ENCODE measurements at places on chromosomes 6 and 20. TPM values are rescaled to one million over a fixed set of nuclear protein-coding genes. Genes with fewer than 3 reads are reported as not detected.
A peak's percentile ranks its signal among the peaks of the same experiment; 100 is the strongest.

SEL1L2 gene
- not detected for total RNA-seq

PPIL6 gene
- total RNA-seq, result 8.8 TPM

UBD gene
- not detected for total RNA-seq

SIRPB1 gene
- total RNA-seq, result not detected

DZANK1 gene
- 0.40 TPM for total RNA-seq

APOBEC2 gene
- not detected for total RNA-seq

BHLHE23 gene
- not detected for total RNA-seq

FOXP4 gene
- not detected for total RNA-seq

GINS1 gene
- total RNA-seq, result 12.7 TPM

CLDN20 gene
- not detected for total RNA-seq

PRL gene
- total RNA-seq, result not detected

OOEP gene
- total RNA-seq, result not detected

PTCRA gene
- total RNA-seq, result not detected

FNDC1 gene
- 0.05 TPM for total RNA-seq

SYTL3 gene
- total RNA-seq, result 7.7 TPM

CRISP2 gene
- not detected for total RNA-seq

DNA sequence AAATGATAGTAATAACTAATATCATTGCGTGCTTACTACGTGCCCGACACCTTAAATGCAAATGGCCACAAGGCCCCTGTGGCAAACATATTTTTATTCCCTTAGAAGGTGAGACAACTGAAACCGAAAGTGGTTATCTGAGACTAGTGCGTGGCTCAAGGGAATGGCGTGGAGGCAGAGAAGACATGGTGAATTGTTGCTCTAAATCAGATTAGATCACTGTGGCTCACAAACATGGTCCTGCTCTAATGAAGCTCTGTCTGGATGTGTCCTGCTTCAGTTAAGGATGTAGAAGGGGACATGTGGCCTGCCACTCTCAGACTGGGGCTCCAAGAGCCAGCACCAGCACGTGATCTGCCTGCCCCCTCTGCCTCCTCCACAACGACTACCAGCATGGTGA, 124.2 kb upstream of the GMDS start:
- DNase-seq, result no peak

GRCh38 chr20:326645-327185, 1.4 kb downstream of the SOX12 start:
- peak; percentile 46 for DNase-seq

DNA sequence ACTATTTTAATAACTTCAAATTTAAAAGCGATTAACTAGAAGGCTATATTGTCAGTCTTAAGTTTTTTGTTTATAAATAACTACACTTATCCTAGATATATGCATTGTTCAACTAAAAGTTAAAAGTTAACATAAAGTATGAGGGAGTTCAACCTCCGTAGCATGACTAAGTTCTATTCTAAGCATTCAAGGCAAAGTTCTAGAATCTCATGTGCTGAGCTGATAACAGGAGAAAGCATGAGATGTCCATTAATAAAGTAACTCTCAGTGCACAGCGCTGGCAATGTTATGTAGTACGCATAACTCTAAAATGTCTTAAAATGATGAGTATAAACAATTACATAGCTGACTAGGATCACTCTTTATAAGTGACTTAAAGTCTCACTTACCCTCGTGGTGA, 264.8 kb downstream of the RNGTT start:
- DNase-seq, result no peak

DNA sequence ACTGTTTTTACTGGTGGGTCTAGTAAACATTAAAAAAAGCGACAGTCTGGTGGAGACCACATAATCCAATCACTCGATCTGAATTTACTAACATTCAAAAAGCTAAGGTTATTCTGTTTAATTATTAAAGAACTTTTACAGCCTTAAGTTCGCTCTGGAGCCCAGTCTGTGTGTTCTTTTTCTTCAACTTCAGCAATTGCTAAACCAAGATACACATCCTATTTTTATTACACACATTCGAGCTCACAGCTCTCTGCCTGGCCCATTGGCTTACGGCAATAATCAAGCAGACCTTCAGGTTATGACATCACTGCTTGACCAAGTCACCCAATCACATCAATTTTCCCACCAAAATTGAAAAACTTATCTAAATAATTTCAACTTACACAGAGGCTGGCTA, 57.4 kb upstream of the PRSS16 start:
- no peak for DNase-seq

DNA sequence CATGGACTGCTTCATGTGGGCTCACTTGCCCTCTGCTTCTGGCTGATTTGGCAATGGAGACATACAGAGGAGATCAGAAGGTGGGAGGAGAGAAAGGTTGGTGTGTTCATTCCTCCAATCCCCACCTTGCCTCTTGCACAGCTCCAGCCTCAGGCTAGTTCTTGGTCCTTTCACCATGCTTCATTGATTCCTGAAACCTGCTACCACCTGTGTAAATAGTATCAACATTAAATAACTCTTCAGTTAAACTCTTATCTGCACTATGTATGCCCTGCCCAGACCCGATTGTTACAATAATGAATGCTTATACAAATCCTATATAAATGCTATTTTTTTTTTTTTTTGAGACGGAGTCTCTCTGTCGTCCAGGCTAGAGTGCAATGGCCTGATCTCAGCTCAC, 174.5 kb downstream of the CD83 start:
- DNase-seq, result no peak

DNA sequence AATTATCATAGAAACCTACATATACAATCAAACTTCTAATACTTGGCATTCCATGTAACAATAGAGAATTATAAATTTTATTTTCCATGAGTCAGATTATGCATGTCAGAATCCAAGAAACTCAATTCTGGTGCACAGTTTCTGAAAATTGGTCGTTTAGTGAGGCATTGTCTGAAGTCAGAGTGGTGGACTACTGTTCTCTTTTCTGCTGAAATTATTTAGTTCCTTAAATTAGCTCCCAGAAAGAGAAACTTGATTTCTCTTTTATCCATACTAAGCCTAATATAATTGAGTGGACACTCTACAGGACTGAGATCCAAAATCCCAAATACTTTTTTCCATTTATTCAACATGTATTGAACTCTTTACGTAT, 265.5 kb downstream of the ALDH8A1 start:
- no peak for DNase-seq

DNA sequence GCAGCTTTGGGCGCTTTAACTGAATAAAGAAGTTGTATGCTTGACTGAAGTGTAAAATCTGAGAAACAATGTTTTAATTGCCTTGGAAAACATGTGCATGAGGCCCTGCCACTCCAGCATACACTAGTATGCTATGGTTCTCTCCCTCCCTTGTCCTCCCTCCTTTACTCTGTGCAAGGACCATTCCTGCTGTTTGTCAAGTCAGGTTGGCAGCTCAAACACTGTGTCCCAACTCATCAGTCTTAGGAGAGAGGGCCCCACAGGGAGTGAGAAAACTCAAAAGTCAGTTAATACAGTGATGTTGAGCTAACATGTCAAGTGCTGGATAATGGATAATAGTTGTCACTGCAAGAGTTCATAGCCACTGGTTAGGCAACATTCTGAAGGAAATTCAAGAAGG, 543.6 kb downstream of the GRIK2 start:
- no peak for DNase-seq

GRCh38 chr20:36929691-36930090, 21.8 kb downstream of the SAMHD1 start:
- DNase-seq, result no peak

GRCh38 chr6:6870921-6871320, 236.8 kb upstream of the RREB1 start:
- no peak for DNase-seq

- no peak for DNase-seq
These were observed 55.2 kb downstream of the TIAM2 start for GRCh38 chr6:155050311-155050710.

- DNase-seq, result no peak
These were observed 69.6 kb upstream of the VGLL2 start for GRCh38 chr6:117195728-117196127.

DNA sequence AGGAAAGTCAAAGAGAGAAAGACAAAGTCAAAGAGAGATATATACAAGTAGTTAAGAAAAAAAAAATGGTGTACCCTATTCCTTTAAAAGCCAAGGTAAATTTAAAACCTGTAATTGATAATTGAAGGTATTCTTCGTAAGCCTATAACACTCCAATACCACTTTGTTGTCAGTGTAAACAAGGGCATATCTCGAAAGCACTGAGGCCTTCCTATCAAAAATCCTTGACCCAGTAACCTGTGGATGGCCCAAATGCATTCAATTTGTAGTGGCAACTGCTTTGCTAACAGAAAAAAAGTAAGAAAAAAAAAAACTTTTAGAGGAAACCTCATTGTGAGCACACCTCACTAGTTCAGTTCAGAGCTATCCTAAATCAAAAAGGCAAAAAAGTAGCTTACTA, 39.3 kb upstream of the SAMD3 start:
- no peak for DNase-seq

DNA sequence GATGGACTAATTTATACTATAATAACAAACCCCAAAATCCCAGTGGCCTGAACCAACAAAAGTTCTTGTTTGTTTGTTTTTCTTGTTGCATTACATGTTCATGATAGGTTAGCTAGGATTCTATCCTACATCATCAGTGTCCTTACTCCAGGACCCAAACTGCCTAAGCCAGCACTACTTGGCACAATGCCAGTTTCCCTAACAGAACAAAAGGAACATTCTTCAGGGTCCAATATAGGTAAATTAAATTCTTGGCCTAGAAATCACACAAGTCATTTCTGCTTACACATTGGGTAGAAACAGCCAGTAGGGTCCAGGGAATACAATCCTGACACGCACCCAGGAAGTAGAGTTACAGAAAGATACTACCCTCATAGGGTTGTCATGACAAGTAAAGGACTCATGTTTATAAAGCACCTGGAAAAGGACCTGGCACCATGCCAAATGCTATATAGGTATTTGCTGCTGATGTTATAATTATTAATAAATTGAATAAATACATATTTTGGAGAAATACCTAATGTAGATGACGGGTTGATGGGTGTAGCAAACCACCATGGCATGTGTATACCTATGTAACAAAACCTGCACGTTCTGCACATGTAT, 38.8 kb downstream of the RCAN2 start:
- DNase-seq, result no peak

DNA sequence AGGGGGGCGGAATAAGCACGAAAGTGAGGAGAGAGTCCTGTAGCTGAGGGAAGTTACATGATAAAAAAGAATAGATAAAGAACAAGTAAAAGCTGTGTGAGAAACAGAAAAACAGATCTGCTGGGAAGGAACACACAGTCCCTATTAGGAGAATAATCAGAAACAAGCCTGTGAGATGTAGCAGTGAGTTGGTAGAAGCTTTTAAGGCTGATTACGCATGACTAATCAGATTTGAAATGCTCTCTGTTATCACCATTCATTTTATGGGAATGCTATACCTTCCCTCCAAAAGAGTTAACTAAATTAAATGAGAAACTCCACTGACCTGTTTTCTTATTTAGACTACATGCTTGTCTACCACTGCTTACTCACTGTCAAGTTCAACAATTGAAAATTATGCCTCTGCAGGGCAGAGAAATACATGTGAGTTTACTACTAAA, 15.8 kb downstream of the REPS1 start:
- no peak for DNase-seq

DNA sequence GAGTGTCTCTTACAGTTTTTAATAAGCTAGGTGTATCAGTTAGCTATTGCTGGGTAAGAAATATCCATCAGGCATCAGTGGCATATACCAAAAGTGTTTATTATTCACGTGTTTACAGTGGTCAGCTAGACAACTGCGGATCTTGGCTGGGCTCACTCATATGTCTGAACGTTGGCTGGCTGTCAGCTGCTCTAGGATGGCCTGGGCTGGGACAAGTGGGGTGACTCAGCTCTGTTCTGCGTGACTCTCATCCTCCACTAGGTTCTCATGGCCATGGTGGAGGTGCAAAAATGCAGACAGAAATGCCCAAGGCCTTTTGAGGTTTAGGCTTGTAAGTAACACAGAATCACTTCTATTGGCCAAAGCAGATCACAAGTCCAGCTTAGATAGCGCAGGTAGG, 22.0 kb downstream of the ZNF341 start:
- peak; percentile 41 for DNase-seq

GRCh38 chr6:45966797-45967196, 48.9 kb downstream of the CLIC5 start:
- DNase-seq, result no peak

GRCh38 chr6:128242765-128243403, 277.5 kb downstream of the PTPRK start:
- DNase-seq, result no peak

GRCh38 chr6:169640351-169640852, 61.4 kb downstream of the WDR27 start:
- no peak for DNase-seq

- DNase-seq, result peak; percentile 72
These were observed 235.7 kb upstream of the ZNF217 start for GRCh38 chr20:53829255-53829723.

DNA sequence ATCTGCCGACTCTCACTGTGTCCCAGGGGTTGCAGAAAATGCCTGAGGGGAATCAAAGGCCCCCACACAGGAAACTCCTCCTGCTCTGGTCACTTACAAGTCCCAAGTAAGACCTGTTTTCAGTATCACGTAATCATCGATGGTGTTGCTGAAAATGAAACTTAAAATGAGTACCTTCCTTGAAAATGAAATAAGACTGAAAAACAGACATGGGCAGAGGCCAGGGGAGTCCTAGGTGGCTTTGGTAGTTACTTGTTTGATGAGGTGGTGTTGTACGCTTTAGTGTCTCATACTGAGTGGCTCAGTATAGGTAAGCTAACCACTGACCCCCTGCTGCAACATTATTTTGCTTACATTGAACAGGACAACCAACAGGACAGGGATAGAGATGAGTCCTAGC, 43.0 kb upstream of the SYNCRIP start:
- no peak for DNase-seq

DNA sequence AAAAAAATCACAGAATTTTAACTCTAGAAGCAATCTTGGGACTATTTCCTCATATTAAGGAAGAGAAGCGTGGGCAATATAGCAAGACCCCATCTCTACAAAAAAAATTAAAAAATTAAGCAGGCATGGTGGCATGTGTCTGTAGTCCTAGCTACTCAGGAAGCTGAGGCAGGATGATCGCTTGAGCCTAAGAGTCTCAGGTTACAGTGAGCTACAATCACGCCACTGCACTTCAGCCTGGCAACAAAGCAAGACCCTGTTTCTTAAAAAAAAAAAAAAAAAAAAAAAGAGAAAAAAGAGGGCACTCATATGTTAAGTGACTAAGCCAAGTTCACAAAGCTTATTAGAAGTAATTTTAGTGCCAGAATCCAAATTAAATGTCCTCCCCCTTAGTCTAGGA, 100.8 kb downstream of the SESN1 start:
- DNase-seq, result no peak

GRCh38 chr6:12137480-12137879, 125.4 kb downstream of the HIVEP1 start:
- peak; percentile 81 for DNase-seq

GRCh38 chr20:31760519-31761240, 21.6 kb downstream of the TPX2 start:
- no peak for DNase-seq

GRCh38 chr20:21521596-21522480, 8.0 kb upstream of the NKX2-2 start:
- DNase-seq, result no peak

GRCh38 chr6:144087789-144088426, 7.5 kb downstream of the SF3B5 start:
- no peak for DNase-seq

All from MG63 (cell line).